Suppressor macrophage (primary cell): ENCODE measurements at places on chromosomes 7 and 10.

DNA sequence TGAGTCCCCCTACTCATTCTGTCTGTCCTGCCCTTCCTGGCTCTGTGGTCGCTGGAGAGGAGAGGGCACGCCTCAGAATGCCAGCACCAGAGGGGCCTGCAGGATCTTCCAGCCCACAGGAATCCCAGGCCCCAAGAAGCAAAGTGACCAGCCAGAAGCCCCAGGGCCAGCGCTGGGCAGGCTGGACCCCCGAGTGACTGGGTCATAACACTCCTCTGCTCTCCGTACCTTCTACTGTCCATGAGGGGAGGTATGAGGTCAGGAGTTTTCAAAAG lies 102.6 kb upstream of the GPR26 start:
- DNase-seq: no peak

DNA sequence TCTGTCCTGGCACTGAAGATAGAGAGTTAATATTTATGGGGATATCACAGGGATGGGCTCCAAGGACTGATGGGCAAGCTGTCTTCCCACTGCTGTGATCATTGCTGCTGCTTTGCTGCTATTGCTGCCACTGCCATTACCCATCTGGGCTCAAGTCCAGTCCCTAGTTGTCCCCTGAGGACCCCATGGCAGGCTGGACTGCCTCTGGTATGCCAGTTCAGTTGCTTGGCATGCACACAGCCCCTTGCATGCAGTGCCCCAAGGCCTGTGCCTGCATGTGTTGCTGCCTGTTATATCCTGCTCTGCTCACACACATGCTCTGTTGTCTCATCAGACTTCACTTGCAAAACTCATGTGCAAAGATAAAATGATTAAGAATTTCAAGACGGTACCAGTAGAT lies 109.5 kb downstream of the ADRA2A start:
- DNase-seq: no peak

DNA sequence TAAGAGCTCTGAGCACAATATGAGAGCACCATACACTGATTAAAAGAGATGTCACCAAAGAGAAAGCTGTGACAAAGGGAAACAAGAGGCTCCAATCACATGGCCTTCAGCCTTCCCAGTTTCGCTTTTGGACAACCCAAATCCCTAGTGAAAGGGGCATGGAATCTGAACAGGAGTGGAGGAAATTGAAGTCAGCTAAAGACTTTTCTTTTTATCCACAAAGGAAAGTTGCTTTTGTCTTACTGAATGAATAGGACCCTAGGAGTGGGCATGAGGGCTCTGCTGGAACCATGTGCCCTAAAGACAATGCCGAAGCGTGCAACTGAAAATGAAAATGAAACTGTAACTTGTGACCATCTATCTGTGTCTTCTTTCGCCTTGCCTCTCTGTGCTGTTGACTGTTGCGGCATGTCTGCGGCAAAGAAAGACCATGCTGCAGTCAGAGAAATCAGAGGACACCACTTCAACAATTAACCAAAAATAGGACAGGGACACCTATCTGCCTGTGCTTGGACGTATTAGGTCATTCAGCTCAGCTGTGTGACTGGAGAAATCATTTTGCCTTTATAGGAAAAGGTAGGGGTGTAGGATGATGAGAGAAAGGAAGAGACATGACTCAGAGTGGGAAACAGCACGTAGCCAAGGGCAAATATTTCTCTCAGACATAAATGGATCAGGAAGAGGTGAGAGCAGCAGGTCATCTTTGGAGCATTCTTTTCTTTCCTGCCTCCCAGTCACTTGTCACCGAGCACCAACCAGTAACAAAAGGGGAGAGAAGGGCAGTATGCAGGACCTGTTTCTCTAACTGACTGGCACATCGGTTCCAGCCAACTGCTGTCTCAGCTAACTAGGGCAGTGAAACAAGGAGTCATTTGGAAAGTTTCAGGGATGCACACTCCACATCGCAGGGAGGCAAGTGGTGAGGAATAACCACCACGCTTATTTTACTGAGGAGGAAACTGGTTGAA lies 12.3 kb downstream of the CAV2 start:
- no peak for DNase-seq

- DNase-seq: no peak
Measured at GRCh38 chr10:114070710-114071109, 27.0 kb downstream of the ADRB1 start.

DNA sequence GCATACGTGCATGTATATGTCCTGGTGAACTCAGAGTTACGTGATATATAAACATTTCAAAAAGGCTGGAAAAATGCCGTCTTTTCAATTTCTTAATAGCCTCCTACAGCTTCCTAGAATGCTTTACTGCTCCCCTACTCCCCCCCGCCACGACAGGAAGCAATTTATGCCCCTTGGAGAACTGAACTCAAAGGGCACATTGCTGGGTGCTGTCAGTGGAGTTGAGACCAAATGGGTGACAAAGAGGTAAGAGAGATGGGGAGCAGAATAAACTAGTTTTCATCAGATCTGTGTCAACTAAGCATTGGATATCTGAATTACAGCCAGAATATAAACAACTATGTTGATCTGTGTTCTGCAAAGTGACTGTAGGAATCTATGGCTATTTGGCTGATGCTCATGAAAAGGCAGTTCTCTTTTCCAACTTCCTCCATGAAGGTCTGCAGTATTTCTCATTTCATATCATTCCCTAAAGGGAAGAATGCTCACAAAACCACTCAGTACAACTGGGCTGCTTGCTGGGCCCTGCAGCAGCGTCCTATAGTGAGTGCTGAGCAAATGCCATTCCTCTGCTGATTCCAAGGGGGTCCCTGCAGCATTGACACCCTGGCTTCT lies 171.3 kb upstream of the HPS1 start:
- peak; percentile 21 for DNase-seq

GRCh38 chr10:47048526-47048905 lies 137.3 kb downstream of the PTPN20 start:
- DNase-seq: peak; percentile 49

GRCh38 chr7:45446195-45446944 lies 127.8 kb upstream of the ADCY1 start:
- DNase-seq: peak; percentile 53

DNA sequence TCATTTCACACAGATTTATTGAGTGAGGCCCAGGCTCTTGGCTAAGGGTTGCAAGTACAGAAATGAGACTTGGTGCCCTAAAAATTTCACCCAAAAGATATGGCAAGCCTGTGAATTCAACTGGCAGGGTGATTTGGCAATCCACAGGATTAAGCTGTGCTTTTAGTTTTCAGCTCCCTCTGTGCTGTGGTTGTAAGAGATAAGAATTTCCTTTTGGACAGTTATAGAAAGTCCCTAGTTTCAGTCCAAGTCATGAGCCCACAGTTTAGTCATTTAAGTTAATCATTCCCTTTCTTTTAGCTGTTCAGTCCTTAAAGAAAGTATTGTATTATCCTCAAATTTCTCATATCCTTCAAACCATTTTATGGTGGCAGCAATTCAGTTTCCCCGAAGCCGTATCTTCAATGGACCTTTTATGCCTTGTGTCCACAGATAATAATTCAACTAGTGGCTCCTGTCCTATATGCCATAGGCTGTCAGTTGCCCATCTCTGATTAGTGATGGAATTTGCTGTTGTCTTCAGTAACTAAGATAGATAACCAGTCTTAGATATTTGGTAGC lies 73.4 kb upstream of the NAMPT start:
- no peak for DNase-seq

- DNase-seq: no peak
Measured at GRCh38 chr7:132490474-132490873, 85.8 kb downstream of the PLXNA4 start.

DNA sequence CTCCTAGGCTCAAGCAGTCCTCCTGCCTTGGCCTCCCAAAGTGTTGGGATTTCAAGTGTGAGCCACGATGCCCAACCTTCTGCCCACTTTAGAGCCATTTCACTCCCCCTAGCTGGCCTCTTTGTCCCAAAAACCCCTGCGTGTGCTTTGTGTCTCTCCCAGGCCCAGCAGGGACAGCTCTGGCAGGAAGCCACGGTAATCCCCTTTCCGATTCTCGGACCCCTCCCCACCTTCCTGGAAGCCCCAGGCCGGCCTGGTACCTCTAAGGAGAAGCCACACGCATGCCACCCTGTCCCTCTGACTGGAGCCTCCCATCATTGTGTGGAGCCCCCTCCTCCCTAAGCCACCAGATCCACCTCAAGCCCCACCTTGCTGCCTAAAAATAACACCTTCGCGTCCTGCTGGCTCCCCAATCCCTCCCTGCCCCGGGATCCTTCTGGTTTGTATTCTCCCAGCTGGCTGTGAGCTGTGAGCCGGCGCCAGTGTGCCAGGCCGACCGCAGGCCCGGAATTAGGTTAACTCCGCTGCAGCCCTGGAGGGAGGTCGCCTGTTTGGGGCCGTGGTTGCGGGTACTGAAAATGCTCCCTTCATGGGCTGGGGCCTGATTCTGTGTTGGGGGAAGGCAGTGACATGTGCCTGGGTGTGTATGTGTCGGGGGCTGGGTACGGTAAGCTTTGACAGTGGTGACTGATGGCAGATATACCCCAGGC lies 16.4 kb upstream of the SRRM3 start:
- no peak for DNase-seq

DNA sequence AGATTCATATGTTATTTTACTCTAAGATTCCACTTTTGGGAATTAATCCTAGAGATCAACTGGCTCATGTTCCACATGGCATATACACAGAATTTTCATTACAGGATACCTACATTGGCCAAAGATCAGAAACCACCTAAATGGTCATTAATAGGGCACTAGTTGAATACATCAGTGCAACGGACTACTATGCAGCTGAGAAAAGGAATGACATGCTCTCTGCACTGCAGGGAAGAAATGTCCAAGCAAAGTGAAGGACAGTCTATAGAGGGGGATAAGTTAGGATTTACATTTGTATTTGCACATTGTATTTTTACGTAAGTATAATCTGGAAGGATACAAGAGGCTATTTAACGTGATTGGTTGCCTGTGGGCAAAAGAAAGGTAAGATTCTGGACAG lies 67.7 kb upstream of the PRLHR start:
- DNase-seq: no peak

GRCh38 chr7:19020062-19020461 lies 97.4 kb downstream of the TWIST1 start:
- no peak for DNase-seq

DNA sequence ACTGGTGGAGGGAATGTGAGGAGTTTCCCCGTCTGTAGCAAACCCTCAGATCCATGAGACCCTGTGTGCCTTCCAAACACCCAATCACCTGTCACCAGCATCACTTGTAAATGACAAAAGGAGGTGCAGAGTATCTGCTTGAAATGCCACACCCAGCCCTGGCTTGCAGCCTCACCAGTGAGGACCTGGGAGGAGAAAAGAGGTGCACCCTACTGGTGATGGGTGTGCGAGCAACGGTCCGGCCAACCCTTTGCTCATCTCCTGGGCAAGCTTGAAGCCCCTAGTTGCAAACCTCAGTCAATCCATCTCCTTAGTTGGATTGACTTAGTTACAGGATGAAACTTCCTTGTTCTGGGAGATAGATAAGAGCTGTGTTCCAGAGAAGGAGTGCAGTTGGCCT lies 62.4 kb upstream of the WAPL start:
- no peak for DNase-seq

- no peak for DNase-seq
Measured at GRCh38 chr7:5703572-5704533, 77.6 kb downstream of the RNF216 start.
